HuH-7.5 (cell line): ENCODE measurements at places on chromosomes 11 and 22.

- DNase-seq, result peak; percentile 56
Observed at GRCh38 chr11:68044898-68045351, 6.1 kb downstream of the TCIRG1 start.

- no peak for DNase-seq
Observed at GRCh38 chr11:46321757-46322156, 25.5 kb upstream of the DGKZ start.

GRCh38 chr11:116145187-116145865 lies 627.5 kb downstream of the BUD13 start:
- no peak for DNase-seq

DNA sequence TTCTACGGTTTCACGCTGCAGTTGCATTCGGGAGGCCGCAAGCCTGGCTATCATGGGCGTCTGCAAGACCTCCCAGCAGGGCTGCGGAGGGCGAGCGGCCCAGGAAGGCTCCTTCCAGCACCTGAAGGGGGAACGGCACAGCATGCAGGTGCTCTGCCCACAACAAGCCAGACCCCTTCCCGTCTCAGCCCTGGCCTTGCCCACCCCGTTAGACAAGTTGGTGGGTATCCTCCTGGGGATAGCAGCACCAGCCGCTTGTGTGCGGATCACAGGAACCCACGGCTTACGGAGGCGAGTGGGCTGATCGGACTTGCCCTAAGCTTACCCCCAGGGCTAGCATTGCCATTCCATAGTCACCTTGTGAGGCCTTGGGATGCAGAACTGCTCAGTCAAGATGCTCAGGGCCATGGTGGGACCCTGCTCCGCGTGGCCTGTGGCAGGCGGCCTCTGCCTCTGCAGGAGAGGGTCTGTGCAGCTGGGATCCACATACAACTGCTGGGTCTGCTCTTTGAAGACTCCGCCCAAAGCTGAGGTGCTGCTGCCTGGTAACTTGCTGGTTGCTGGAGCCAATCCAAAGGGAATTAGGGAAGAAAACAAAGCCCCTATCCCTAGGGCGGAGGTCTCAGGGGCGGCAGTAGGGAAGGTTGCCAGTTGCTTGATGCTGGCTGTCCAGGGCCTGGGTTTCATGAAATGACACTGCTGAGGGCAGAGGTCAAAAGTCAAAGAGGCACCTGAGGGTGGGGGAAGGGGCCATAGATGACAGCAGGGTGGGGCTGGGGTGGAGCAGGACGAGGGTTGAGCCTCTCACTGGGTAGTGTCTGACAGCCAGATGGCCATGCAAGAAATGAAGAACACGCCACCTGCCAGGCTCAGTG lies 1.4 kb upstream of the OSBPL5 start:
- peak; percentile 10 for DNase-seq

DNA sequence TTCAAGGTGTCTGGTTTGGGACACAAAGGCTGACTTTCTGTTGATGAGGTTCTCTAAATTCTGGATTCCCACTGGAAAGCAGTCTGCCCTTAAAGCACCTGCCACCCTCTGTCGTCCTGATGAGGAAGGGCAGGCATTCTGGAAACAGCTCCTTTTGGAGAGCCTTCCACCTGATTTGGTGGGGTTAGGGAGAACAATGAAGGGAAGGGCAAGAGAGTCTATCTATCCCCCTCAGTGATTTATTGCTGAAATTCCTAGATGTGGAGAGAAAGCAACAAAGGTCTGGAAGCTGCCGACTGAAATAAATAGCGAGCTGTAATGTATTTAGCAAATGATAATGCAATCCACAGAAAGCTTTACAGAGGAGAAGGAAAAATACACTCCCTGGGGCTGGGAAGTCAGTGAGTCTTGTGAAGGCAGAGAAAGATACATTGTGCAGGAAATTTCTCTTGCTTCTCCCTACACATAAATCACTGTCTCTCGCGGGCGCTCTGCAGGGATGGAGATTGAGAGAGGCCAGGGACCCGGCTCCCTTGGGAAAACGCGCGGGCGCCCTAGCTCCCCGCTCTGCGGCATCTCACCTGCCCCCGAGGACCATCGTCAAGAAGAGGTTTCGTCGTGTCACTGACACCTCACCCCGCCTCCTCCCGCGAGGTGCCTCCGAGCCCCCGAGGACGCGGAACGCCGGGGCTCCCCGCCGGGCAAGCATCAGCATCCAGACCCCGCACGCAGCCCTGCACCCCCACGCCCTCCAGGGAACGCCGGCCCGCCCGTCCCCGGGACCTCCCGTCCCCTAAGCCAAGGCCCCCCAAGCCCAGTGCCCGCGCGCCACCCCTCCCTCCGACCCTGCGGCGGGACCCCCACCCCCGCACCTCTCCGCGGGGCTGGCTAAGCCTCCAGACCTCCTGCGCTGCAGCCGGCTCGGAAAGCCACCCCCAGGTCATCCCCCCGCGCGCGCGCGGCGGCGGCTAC lies 673 bp downstream of the CDON start:
- DNase-seq, result peak; percentile 54

DNA sequence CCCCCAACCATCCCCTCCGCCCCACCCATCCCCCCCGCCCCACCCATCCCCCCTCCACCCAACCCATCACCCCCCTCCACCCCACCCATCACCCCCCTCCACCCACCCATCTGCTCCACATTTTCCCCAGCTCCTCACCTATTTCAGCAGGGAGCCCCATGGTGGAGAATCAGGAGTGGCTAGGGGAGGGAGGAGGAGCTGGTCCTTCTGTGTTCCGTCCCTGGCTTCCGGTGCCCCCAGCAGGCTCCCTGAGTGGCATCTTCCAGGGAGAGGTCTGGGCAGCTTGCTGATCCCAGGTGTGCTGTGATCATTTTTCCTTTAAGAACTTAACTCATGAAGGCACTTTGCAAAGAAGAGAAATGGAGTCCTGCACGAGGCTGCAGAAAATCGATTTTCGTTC lies 365.8 kb downstream of the TBC1D22A start:
- DNase-seq, result no peak

GRCh38 chr11:7032692-7033091 lies 12.4 kb downstream of the NLRP14 start:
- peak; percentile 4 for DNase-seq

DNA sequence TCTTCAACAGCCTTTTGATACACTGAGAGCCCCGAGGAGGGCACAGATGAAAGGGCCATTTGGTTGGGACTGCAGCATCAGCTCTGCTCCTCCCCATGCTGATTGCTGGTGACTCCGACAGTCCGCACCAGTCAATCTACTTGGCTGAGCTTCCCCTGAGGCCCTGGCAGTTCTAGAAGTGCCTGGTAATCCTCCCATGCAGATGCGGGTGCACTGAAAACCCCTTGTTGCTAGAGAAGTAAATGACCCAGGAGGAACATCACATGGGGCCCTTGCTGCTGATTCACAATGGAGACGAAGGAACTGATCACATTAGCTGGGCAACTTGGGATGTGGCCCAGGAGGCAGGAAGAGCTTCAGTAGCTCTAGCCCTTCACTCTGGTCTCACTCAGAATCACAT lies 35.2 kb upstream of the RIC3 start:
- no peak for DNase-seq

GRCh38 chr11:57972013-57972367 lies 51.7 kb upstream of the OR9Q1 start:
- DNase-seq, result no peak

GRCh38 chr11:21646351-21646750 lies 546.5 kb upstream of the ANO5 start:
- DNase-seq, result no peak

- no peak for DNase-seq
Observed at GRCh38 chr22:40392618-40393017, 22.2 kb downstream of the SGSM3 start.

DNA sequence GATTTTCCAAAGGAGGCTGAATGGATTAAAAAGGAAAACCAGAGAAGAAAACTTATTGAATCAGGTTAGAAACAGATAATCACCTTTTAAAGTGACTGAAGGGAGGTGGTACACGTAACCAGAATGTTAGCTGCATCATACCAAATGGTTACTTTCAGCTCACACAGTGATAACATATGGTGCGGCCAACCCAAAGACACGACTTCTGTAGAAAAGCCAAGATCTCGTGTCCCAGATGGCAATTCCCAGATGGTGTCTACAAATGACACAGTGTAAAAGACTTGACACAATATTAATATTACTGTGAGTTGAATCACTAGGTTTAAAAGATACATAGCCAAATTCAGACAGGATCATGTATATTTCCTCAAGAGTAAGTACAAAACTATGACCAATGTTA lies 5.2 kb downstream of the PPP2R1B start:
- no peak for DNase-seq

- DNase-seq, result no peak
Observed at GRCh38 chr11:82176365-82176764, 557.3 kb downstream of the FAM181B start.

- no peak for DNase-seq
Observed at GRCh38 chr11:25537393-25537792, 794.5 kb upstream of the ANO3 start.

DNA sequence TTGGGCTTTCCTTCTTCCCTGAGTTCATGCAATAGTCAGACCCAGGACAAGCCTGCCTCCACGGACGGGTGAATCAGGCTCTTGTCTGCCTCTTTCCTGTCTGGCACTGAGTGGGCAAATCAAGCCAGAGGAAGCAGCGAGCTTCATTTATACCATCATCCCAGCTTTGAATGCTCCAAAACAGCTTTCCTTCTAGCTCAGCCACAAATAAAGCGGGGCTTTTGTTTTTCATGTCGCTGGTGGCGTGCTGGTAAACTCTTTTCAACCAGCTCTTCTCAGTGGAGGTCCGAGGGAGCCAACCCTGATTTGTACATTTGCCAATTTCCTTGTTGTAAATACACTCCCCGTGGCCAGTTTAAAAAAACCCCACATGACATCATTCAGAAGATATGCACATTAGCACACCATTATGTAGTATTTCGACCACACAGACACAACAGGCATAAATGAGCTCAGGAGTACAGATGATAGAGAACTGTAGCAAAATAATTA lies 8.6 kb downstream of the C11orf91 start:
- peak; percentile 33 for DNase-seq

GRCh38 chr22:18994056-18994455 lies 58.0 kb upstream of the PRODH start:
- DNase-seq, result no peak

DNA sequence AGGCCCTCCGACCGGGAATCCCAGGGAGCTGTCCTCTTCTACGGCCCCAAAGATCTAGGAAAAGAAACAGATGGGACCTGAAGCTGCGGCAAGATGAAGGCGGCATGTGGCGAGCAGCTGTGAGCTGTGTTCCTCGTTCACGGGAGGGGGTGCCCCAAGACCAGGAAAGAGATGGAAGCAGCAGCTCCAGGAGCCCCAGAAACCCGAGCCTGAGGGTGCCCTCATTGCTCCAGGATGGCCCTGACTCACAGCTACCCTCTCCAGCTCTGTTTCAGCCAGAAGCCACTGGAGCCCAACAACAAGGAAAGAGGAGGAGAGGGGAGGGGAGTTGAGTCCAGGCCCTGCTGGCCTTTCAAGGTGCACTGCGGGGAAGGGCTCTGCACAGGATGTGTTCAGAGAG lies 23.7 kb upstream of the NAP1L4 start:
- no peak for DNase-seq

DNA sequence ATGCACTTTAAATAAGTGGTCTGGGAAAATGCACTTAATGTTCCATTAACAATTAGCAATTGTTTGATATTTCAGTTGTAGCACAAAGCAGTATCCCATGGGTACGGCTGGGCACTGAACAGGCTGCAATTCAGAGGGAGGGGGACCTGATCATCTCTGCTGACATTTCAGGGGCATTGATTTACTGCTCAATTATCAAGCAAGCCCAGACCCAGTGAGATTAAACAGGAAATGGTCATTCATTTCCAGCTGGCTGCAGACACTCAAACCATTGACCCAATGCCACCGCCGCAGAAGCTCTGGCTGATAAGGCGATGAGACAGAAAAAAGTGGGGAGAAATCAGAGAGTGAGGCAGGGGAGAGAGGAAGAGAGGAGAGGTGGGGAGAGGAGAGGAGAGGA lies 1.2 kb downstream of the GPR83 start:
- no peak for DNase-seq

- DNase-seq, result no peak
Observed at GRCh38 chr22:37732699-37733607, 36.1 kb downstream of the TRIOBP start.

DNA sequence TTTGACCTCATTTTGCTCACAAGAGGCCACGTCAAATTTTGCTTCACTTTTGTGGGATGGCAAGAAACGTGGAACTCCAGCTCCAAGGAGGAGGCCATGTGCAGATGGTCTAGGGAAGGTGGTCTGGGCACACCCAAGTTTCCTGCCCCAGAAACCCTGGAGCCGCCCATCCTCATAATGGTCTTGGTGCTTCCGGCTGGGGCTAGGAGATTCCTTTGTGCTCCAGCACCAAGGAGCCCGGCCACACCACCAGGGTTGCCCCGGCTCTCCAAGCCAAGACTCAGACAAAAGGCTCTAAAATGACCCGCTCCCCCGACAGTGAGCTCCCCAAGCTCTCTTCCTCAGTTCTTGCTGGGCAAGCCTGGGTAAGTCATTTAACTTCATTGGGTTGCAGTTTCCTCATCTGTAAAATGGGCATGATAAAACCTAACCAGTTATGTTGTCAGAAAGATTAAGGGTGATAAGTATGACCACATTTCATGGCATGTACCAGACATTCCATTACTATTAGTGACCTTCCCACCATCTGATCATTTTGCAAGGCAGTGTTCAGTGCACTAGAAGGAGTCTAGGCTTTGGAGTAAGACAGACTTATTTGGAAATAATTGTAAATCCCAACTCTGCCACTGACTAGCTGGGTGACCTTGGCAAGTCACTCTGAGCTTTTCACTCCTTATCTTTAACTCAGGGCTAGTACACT lies 23.3 kb downstream of the DKK3 start:
- DNase-seq, result no peak

- DNase-seq, result no peak
Observed at GRCh38 chr11:3732671-3733436, 61.7 kb upstream of the CHRNA10 start.

DNA sequence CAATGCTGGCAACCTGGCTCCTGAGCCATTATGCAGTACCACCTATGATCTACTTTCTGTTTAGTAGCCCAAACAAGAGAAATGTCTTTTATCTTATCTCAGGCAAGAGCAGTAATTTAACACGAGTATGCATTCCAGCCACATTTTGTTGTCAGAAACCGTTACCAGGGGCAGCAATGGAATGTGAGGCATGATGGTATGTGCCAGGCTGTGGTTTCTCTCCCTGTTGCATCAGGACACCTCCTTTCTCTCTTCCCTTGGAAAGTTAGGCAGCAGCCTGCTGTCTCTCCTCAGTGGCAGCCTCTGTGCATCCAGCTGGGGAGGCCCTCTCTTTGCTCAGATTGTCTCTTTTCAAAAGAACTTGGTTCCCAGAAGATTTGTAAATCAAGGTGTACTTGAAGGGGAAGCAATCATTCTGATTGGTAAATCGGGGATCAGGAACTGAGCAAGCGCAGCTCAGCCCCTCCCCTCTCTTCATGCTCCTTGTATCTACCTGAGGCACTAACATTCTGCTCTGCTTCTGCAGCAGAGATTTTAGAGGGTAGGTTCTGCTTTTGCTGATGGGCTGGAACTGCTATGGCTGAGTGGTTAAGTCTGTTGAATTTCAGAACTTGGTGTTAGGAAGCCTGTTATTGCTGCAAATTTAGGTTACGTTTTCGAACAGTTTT lies 229.2 kb downstream of the ADAMTS15 start:
- DNase-seq, result no peak

GRCh38 chr11:20027556-20028013 lies 132.7 kb downstream of the DBX1 start:
- no peak for DNase-seq
